Psoas muscle (tissue), 8 donors: ENCODE measurements at places on chromosomes 6 and 20. TPM values are rescaled to one million over a fixed set of nuclear protein-coding genes. Genes with fewer than 3 reads are reported as not detected.

DNA sequence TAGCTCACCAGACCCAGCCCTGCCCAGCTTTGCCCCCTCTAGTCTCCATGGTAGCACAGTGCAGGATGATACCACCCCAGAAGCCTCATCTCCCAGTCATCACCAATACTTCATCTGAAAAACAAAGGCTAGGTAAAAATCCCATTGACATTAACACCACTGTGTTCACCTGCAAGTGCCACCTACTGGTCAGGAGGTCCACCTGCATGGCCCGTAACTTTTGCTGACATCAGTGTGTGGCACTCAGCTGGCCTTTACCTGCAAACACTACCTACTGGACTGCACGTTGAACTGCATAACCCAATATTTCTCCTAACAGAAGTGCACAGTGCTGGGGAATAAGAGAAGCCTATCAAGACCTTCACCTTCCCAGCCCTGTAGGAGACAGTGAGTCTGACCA, 234.7 kb upstream of the ADGRB3 start:
- no peak overlapping the region for H3K4me3 ChIP-seq
- H3K4me1 ChIP-seq, result no peaks in the 10 kb centered on the region
- H3K27ac ChIP-seq, result no peak overlapping the region

GRCh38 chr6:90805619-90806155, 218.8 kb upstream of the MAP3K7 start:
- no peak overlapping the region for H3K4me3 ChIP-seq
- DNase-seq, result no peak
- no peak overlapping the region for H3K27ac ChIP-seq
- H3K27me3 ChIP-seq, result no peaks in the 10 kb centered on the region
- H3K4me1 ChIP-seq, result no peaks in the 10 kb centered on the region
- no peaks in the 10 kb centered on the region for H3K36me3 ChIP-seq

GRCh38 chr20:45578231-45578630, 853 bp downstream of the WFDC8 start:
- no peaks in the 10 kb centered on the region for H3K4me1 ChIP-seq
- DNase-seq, result no peak
- no peak overlapping the region for H3K4me3 ChIP-seq
- H3K27ac ChIP-seq, result no peak overlapping the region
- no peaks in the 10 kb centered on the region for H3K27me3 ChIP-seq
- no peaks in the 10 kb centered on the region for H3K36me3 ChIP-seq

GRCh38 chr20:51258582-51259165, 235.8 kb upstream of the KCNG1 start:
- no peak overlapping the region for H3K4me3 ChIP-seq
- H3K27me3 ChIP-seq, result peaks cover 4% of the 10 kb centered on the region
- H3K27ac ChIP-seq, result no peak overlapping the region

DNA sequence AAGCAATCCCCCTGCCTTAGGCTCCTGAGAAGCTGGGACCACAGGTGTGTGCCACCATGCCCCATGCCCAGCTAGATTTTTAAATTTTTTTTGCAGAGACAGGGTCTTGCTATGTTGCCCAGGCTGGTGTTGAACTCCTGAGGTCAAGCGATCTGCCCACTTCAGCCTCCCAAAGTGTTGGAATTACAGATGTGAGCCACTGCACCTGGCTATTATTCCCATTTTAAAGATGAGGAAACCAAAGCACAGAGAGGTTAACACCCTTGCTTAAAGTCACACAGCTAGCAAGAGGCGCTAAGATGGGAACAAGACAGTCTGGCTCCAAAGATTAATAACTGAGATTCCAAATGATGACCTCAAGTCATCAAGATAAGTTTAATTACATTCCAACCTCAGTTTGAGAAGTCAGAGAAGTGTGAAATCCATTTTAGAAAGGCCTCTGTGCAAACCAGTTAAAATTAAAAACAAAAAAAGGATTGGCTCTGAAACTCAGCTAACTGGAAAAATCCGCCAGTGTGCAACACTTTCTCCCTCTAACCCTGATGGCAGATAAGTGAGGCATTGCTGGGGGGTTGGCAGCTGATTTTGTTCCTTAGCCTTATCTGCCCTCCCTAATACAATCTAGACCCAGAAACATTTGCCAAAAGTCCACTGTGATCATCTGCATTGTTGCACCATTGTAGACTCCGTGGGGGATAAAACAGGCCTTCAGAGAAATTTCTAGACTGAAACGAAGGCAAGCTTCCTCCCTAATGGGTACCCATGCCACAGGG, 55.5 kb downstream of the CPNE5 start:
- no peaks in the 10 kb centered on the region for H3K36me3 ChIP-seq
- no peak overlapping the region for H3K27ac ChIP-seq
- no peaks in the 10 kb centered on the region for H3K4me1 ChIP-seq
- H3K27me3 ChIP-seq, result peaks cover 3% of the 10 kb centered on the region
- no peak overlapping the region for H3K4me3 ChIP-seq

DNA sequence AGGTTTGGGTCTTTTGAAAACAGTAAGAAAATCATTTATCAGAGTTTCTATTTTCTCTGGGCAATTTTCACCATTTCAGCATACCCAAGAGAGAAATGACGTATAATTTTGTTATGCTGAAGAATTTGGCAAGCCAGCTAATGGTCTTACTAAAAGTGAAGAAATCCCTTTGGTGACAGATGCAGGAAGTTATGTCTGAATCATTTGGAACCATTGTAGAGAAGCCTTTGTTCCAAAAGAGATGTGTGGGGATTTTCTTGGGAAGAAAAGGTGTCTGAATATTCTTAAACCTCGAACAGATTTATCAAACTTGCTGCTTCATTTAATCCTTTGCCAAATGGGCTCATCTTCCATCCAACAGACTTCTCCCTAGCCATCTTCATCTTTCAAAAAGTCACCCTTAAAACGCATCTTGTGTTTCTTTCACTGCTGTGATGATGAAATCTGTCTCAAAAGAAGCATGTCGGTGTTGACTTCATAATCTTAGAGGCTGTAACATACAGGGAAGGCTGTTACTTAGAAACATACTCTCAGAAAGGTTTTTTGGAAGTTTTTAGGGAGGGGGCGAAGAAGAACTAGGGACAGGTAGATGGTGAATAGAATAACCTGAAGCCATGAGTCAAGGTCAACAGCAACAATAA, 39.5 kb downstream of the CITED2 start:
- H3K27ac ChIP-seq, result peak overlapping the region; percentile 77
- no peak overlapping the region for H3K4me3 ChIP-seq
- H3K4me1 ChIP-seq, result peaks cover 48% of the 10 kb centered on the region

- no peaks in the 10 kb centered on the region for H3K27me3 ChIP-seq
- no peaks in the 10 kb centered on the region for H3K4me1 ChIP-seq
- no peak for DNase-seq
- H3K27ac ChIP-seq, result no peak overlapping the region
These were observed 134.1 kb downstream of the FOXO3 start for GRCh38 chr6:108694816-108695215.

DNA sequence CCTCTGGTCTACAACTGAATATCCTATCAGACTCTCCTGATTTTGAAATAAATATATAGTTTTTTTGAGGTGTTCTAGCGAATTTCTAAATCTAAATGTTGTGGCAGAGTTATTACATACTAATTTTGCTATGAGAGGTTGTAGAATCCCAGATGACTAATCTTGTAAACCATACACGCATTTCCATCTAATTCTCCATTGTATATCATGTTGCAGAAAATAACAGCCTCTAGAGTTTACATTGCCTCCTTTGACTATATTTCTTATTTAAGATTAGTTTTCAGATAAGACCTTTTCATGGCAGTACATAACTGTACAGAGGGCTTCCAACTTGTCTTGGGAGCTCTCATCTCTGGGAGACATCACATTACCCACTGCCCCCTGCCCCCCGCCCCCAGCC, 22.9 kb downstream of the PTPN1 start:
- no peak for DNase-seq
- no peaks in the 10 kb centered on the region for H3K36me3 ChIP-seq
- H3K27me3 ChIP-seq, result no peaks in the 10 kb centered on the region
- H3K4me3 ChIP-seq, result no peak overlapping the region

DNA sequence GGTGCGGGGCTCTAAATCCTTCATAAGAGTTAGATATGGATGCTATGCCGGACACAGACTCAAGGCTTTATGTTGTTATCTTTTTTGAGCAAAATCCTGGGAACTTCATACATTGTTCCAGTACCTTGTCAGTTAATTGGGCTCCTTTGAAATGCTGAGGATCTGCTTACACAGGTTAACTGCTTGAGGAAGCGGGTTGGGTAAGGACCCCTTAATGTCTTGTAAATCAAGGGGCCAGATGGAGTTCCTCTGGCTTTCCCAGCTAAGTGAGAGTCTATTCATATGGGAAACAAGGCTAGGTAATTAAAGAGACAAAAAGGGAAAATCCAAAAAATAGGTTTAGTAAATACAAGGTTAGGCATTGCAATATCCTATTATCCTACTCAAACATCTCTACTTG, 141.5 kb downstream of the OR2B2 start:
- no peaks in the 10 kb centered on the region for H3K36me3 ChIP-seq
- H3K4me1 ChIP-seq, result no peaks in the 10 kb centered on the region
- no peak overlapping the region for H3K27ac ChIP-seq
- DNase-seq, result no peak
- H3K4me3 ChIP-seq, result no peak overlapping the region
- no peaks in the 10 kb centered on the region for H3K27me3 ChIP-seq

DNA sequence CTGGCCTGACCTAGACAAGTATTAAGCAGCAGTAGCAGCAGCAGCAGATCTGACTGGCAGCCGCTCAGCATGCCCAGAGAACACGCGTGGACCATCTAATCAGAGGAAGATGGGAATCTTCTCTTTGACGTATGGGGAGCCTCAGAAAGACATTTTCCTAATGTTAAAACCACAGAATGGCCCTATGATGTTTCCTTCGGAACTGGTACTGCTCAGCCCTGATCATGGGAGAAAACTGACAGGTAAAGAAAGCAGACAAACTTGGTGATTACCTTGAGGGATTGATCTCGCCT, 6.2 kb downstream of the PSMA7 start:
- peaks cover 95% of the 10 kb centered on the region for H3K36me3 ChIP-seq
- peaks cover 43% of the 10 kb centered on the region for H3K4me1 ChIP-seq
- H3K27ac ChIP-seq, result peak overlapping the region; percentile 67
- H3K4me3 ChIP-seq, result no peak overlapping the region
- H3K27me3 ChIP-seq, result no peaks in the 10 kb centered on the region

HLA-G gene
- polyA plus RNA-seq, result not detected

SPINT4 gene
- not detected for polyA plus RNA-seq

HLA-DPA1 gene
- 10.9 TPM for polyA plus RNA-seq

GPR63 gene
- polyA plus RNA-seq, result 0.03 TPM

SLC22A16 gene
- 0.03 TPM for polyA plus RNA-seq

SAMD3 gene
- polyA plus RNA-seq, result not detected
